ENCODE measurements at places on chromosomes 3 and 15.

DNA sequence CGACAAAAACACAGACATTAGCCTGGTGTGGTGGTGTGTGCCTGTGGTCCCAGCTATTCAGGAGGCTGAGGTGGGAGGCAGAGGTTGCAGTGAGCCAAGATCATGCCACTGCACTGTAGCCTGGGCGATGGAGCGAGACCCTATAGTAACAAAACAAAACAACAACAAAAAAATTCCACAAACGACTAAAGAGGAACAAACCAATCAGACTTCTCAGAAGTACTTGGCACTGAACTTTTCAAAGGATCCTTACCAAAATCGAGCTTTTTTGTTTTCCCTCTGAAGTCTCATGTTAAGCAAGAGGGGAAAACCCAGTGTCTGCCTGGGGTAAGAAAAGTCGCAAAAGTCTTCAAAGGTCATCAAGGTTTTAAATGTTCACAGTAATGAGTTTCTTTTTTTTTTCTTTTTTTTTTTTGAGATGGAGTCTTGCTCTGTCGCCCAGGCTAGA, 30.1 kb upstream of the TFRC start:
- no peak for DNase-seq

- DNase-seq: no peak
These were observed 106.5 kb upstream of the SLC4A7 start for GRCh38 chr3:27590437-27591298.

DNA sequence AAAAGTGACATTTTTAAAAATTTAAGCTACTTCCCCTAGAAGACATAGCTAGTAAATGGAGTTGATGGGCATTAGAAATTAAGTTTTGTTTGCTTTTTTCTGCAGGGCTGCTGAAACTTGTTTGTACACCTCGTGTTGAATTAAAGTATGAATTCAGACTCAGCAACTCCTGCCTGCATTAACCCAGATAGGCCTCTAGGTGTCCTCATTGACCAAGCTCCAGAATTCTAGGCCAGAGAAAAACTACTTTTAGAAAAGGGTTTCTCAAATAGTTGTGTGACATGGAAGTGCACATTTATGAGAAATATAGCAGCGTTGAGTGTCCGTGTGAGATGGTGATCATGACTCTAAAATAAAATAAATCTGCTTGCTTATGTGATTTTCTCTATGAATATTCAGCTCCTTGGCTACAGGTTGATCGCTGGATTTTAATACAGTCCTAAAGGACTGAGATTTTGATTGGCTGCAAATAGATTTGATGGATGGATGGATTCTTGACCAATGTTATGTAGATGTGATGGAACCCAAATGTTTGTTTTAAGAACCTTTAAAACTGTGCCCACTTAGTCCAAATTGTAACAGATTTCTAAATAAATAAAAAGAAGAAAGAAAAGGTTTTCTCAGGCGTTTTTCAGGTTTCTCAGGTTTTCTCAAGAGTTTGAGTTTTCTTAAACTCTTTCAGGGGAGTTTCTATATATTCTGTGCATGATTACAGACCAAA, 39.4 kb upstream of the LMOD3 start:
- DNase-seq: no peak

GRCh38 chr3:133448478-133449122, 48.7 kb downstream of the BFSP2 start:
- peak; percentile 8 for DNase-seq

DNA sequence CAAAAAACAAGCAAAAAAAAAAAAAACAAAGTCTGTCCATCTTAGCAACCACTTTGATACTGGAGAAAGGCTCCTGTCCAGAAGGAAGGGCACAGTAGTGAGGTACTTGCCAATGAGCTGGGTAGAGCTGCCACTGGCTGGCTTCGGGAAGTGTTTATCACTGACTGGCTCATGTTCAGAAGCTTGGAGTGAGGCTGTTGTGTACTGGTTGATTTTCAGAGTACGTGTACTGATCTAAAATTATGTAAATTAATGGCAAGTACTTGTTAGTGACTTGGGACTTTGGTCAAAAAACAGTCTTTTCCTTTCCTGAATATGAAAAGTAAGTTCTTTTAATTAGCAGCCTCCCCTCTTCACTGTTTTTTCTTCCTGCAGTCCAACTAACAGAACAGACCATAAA, 979 bp upstream of the ZNF621 start:
- no peak for DNase-seq

- no peak for DNase-seq
These were observed 58.6 kb upstream of the PHLDB2 start for GRCh38 chr3:111800472-111800871.

DNA sequence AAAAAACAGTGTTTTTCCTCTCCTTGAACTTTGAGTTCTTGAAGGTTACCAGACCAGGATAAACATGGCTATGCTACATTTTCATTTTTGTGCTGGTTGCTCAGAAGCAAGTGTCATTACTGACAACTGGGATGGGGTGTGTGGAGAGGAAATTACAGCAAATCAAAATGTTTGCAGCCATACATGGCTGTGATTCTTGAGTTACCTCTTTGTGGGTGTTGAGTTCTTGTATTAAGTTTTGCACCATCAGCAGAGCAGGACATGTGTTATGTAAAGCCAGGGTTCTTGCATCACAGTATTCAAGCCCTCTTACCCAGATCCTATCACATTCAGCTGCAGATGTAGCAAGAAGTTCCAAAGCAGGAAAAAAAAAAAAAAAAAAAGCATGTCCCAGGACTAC, 53.9 kb upstream of the ATOSA start:
- DNase-seq: no peak

GRCh38 chr3:119279101-119279554, 15.1 kb upstream of the ARHGAP31 start:
- DNase-seq: no peak

- DNase-seq: no peak
These were observed 49.7 kb upstream of the GOLGA6B start for GRCh38 chr15:72604794-72605193.

DNA sequence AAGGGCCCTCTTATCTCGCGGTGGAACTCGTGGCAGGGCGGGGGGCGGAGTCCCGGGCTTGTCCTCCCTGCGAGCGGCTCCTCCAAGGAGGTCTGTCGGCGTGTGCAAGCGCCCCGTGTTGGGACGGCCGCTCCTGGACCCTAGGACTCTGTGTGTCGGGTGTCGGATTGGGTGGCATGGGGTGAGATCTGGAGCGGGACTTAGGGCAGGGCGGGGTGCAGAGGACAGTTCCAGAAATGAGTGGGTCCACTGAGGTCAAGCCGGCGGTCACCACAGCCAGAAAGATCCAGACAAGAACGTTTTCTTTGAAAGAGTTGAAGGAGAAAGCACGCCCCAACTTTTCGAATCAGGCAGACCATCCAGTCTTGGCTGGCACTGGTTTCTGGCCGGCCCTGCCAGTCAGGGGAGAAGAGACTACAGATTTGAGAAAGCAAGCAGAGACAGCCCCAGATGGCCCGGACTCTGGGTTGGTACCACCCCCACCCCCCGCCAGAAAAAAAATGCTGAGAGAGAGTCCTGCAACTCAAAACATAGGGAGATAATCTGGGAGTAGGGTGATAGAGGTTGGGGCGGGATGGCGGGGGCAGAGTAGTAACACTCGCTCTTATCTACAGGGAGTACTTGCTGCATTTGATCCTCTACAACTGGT, 784 bp upstream of the CISH start:
- DNase-seq: no peak

DNA sequence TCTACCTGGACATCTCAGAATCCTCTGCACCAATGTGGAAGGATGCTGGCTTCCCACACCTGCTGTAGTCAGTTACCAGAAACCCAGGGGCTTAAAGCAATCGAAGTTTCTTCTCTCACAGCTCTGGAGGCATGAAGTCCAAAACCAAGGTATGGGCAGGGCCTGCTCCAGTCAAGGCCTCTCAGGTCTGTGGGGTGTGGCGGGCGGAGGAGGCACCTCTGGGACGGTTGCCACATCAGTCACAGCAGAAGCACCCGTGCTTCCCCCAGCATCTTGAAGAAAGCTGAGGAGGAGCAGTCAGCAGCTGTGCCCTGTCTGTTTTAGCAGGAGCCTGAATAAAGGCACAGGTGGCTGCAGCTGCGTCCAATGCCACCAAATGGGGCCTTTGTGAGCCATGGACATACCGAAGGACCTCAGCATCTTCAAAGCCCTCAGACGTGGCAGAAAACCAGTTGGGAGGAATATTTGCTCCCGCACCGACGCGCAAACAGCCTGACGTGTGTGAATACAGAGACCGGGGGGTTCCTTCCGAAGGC, 68.9 kb downstream of the TFRC start:
- DNase-seq: no peak

DNA sequence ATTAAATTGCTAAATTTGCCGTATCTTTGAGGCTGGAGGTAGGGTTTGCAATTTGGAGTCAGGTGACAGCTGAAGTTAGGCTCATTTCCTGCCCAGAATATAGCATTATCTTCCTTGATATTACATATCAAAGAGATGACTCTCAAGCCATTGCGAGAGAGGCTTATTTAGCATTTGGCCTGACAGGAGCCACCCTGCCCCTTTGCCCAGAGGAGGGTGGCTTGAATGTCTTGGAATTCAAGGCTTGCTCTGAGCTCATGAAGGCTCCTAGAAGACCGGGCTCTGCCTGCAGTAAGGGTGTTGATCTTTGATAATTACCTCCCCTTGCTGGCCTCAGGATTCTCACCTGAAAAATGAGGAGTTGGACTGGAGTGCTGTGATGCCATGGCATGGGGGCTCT, 251.4 kb upstream of the C2CD4B start:
- no peak for DNase-seq

GRCh38 chr3:47865192-47865591, 62.3 kb downstream of the DHX30 start:
- DNase-seq: no peak

GRCh38 chr3:86942206-86942605, 48.7 kb downstream of the VGLL3 start:
- no peak for DNase-seq

DNA sequence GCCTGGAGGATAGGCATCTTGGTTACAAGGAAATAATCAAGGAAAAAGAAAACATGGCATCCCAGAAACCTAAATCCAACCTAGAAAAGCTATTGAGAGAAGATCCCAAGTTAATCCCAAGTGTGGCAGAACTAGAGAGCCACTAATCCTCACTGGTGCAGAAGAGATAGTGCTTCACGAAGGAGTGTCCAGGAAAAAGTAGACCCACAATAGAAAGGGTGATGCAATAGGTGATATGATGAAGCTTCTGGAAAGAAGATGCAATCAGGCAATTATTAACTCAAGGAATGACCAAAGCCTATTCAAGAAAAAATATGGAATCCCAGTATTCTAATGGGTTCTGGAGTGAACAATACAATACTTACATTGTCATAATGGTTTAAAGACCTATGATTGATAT, 95.2 kb downstream of the AQP9 start:
- DNase-seq: no peak

DNA sequence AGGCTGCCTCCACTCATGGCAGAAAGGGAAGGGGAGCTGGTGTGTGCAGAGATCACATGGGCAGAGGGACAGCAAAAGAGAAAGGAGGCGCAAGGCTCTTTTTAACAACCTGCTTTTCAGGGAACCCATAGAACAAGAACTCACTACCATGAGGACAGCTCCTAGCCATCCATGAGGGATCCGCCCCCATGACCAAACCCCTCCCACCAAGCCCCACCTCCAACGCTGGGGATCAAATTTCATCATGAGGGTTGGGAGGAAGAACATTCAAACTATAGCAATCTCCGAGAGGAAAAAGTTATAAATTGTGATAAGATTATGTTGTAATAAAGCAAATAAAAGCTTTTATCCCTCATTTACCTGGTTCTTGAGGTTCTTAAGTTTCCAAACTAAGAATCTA, 84.7 kb upstream of the LMCD1 start:
- DNase-seq: no peak

DNA sequence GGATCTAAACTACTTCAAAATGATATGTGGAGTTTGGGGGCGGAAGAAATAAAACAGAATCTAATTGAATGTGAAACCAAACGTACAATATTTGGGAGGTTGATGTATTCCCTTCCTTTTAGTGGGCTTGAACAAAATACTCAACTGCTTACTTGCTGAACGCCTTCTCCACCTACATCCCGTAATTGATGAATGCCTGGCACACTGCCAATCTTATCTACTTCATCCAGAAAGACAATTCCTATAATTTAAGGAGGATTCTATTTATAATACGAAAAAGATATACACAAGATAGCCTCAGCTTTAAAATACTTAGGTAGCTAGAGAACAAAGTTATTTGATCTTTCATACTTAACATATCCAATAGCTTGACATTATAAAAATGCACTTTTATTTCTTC, 23.1 kb upstream of the PDCD7 start:
- DNase-seq: no peak

DNA sequence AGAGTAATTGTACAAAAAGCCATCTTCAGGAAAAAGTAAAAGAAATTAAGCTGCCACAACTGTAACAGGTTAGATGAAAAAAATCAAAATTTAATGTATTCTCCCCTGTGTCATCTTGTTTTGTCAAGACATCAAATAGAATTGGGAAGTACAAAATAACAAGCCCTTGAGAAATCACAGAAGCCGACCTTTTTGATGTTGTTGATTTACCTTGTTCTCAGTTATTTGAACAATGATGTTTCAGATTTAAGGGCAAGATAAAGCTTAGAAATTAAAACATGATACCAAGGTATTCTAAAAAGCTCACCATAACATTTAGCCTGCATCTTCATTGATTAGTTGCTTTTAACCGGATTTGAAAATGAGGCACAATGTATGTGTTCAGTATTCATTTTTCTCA, 523.0 kb downstream of the FOXP1 start:
- no peak for DNase-seq

DNA sequence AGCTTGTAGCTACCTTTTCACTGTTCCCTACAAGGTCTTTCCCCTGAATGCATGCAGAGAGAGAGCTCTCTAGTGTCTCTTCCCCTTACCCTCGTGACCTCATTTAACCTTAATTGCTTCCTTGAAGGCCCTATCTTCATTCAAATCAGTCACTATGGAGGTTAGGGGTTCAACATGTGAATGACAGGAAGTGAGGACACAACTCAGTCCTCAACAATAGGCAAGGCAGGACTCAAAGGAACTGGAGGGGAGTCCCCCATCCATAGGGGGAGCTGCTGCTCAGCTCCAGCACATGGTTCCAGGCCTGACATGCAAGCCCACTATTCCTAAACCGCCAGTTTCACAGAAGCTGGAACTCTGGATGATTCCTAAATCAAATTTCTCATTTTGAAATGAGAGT, 33.8 kb upstream of the GYG1 start:
- no peak for DNase-seq

- DNase-seq: no peak
These were observed 8.3 kb upstream of the PGPEP1L start for GRCh38 chr15:99015698-99016568.

GRCh38 chr15:29105151-29105854, 164.3 kb downstream of the NSMCE3 start:
- no peak for DNase-seq

DNA sequence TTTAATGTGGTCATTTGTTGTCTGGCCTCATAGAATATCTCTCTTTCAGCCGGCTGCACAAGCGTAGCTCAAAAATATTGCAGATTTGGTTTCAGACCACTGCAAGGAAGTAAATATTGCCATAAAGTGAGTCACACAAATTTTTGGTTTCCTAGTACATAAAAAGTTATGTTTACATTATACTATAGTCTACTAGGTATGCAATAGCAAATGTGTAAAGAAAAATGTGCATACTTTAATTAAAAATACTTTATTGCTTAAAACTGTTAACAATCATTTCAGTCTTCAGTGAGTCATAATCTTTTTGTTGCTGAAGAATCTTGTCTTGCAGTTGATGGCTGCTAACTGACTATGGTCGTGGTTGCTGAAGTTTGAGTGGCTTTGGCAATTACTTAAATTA, 425.1 kb upstream of the ROBO1 start:
- no peak for DNase-seq

All from activated CD8-positive, alpha-beta memory T cell treated with anti-CD3 and anti-CD28 coated beads for 48 hours (primary cell).